H4 (cell line): ENCODE measurements at places on chromosomes 2 and 18. TPM values are rescaled to one million over a fixed set of nuclear protein-coding genes. Genes with fewer than 3 reads are reported as not detected.

CHRNG gene
- not detected in 2 replicates for total RNA-seq

GCG gene
- not detected in 2 replicates for total RNA-seq

G6PC2 gene
- total RNA-seq = not detected in 2 replicates

NAT8 gene
- not detected in 2 replicates for total RNA-seq

CXCR1 gene
- not detected in 2 replicates for total RNA-seq

UPP2 gene
- total RNA-seq = not detected in 2 replicates

SLC23A3 gene
- 0.12 TPM in 1 of 2 replicates, not detected in the other for total RNA-seq

DNA sequence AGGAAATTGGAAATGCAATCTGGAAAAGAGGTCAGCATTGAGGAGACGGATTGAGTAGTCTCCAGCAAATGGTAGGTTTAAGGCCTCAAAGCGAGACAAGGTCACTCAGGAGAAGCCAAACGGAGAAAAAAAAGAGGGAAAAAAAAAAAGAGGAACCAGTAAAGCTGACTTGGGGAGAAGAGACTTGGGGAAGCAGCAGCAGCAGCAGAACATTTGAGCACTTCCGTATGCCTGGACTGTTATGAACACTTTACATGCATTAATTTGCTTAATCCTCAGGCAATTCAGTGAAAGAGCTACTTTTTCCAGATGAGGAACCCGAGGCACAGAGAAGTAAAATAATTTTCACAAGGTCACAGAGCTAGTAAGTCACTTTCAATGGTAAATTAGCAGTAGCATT, 81.3 kb downstream of the OSBPL6 start:
- DNase-seq = no peak

GRCh38 chr2:71674158-71674851, 220.9 kb downstream of the DYSF start:
- no peak for DNase-seq

DNA sequence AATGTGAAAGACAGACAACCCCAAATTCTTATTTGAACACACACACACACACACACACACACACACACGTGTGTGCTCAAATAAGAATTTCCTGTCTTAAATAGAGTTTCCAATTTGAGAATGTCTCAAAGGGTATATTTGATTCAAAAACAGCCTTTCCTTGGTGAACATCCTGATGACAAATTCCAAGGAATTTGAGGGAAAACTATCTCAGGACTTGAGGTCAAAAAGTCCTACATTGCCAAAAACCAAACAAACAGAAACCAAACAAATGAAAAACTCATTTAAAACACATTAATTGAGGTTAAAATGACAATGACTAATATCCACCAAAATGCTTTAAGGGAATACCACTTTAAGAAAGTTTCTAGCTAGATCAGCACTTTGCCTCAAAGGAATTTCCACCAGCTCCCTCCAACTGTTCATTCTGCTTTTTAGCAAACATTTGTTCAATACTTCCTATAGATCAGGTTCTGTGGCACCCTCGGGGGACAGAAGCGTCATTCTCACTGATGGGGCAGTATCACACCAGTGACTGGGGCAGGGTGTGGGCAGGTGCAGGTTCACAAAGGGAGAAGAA, 232.1 kb upstream of the TRIB2 start:
- DNase-seq = no peak

GRCh38 chr2:20217041-20217970, 7.6 kb downstream of the SDC1 start:
- DNase-seq = no peak

GRCh38 chr18:49907346-49907929, 94.1 kb upstream of the ACAA2 start:
- peak; percentile 68 for DNase-seq

DNA sequence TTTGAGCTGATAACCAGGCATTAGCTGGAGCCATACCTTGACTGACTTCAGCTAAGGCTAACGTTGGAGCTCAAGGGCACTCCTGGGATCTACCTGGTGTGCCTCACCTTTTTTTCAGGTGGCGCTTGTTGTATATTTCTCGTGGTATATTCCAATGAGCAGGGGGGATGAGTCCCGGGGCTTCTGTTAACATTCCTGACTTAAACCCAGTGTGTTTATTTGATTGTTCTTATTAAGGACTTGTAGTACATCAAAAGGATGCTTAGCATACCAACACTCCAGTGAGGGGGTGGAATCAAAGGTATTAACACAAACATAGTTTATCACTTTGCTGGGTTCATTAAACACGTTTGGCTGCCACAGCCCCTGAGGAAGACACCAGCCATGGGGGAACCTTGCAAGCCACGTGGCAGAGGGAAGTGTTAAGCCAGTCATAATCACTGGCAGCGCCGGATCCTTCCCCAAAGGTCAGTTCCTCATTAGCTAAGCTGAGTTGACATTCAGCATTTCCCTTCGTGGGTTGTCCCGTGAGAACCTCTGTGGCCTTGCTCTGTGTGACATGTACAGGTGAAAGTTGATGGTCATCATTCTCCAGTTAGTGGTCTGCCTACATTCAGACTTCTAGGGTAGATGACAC, 119.5 kb upstream of the MCFD2 start:
- no peak for DNase-seq

DNA sequence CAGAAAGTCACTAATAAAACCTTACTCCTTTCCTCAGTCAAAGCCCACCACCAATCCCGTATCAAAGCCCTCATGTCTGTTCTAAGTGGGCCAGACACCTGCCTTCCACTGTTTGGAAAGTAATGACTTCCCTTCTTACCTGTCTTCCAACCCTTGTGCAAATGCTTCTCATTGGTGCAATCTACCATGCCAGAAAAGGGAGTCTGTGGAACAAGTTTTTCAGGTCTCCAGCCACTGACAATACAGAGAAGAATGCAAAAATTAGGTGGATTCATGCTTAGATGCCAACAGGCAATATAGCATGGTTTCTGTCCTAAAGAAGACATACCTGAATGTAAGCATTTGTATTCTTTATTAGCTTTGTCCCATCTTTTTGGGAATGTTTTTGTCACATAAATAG, 1140.6 kb upstream of the LRRTM1 start:
- no peak for DNase-seq

GRCh38 chr18:13915995-13916431, 677 bp upstream of the MC2R start:
- DNase-seq = peak; percentile 41

DNA sequence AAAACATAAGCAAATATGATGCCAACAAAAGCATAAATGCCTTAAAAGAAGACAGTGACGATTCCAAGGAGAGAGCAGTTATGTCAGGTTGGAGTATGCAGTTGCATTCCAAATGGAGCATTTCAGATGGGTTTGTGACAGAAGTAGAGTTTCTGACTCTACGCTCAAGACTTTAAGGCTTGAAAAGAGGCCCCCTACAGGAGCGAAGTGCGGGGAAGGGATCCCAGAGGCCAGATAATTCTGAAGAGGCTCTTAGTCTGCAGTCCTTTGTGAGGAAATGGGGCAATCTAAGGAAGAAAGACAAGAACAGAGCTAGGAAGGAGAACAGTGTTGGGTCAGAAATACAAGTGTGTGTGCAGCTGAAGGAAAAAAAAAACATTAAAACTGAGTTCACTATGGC, 95.5 kb downstream of the ZNF521 start:
- DNase-seq = no peak

DNA sequence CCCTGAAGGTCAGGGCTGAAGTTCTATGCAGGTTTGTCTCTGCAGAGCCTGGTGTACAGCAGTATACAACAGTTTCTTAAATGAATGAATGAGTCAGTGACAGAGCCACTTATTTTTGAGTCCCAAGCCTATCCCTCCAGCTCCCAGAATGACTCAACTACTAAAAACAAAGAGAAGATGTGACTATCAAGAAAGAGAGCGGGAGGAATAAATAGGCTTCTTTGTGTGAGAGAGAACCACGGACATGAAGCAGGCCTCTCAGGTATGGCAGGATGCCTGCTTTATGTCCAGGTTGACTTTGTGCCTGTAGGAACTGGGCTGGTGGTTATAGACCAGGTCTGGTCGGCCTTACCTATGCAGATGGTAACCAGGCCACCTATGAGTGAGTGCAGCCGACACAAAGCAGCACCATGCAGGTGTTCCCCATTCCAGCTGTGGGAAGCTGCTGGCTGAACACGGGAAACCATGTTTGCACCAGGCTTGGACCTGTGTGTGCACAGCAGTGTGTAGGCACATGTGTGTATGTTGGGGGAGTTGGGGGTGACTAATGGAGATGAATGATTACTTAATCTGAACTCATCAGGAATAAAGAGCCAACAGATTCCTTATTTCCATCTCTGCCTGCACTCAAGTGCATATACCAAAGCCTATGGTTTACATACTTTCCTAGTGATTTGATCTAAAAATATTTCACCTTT, 171.0 kb downstream of the OSR1 start:
- DNase-seq = no peak

GRCh38 chr2:29335396-29335795, 220.2 kb downstream of the CLIP4 start:
- DNase-seq = no peak

GRCh38 chr2:172305066-172305465, 122.3 kb upstream of the ITGA6 start:
- DNase-seq = peak; percentile 29

DNA sequence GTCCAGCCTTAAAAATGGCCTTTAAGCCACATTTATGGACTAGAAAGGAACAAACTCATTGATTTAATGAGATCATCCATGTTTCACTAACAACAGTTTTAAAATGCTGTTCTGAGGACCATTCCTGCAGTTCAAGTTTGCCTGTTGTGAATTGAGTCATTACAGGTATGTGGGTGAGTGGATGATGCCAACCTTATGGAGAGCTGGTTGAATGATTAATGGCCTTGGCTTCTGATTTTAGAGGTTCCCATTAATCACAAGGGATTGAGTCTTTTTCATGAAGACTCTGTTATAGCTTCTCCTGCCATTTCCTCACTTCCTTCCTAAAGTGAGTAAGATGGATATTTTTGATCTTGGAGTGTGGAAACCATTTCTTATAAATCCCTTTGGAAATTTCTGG, 459.8 kb upstream of the SLC14A2 start:
- DNase-seq = no peak

DNA sequence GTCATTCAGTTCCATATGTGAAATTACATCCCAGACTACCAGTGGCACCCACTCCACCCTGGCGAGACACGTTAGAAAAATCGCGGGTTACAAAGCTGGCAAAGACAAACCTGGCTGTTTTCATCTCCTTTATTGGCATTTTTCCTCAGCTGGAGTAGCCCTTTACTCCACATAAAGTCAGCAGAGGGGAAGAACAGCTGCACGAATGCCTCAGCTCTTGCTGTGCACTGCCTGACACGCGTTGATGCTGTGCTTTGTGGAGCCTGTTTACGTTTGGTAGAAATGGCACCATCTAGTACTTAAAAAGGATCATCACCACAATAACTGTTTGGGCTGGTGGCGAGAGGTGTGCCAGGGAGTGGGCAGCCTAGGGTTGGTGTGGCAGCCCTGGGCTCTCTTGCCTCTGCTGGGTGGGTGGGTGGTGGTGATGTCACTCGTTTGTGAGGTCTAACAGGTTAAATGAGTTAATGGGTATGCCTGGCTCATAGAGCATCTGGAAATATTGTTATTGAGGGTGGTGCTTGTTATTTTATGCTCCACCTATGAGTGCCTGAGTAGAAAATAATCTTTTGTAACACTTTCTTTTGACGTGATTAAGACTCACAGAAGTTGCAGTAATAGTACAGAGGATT, 16.4 kb downstream of the FARP2 start:
- DNase-seq = no peak

GRCh38 chr2:42809819-42810120, 17.4 kb upstream of the HAAO start:
- peak; percentile 64 for DNase-seq

- peak; percentile 66 for DNase-seq
These were observed 175.7 kb downstream of the SOCS6 start for GRCh38 chr18:70464343-70465114.

GRCh38 chr2:231655894-231656293, 52.4 kb upstream of the PTMA start:
- no peak for DNase-seq

DNA sequence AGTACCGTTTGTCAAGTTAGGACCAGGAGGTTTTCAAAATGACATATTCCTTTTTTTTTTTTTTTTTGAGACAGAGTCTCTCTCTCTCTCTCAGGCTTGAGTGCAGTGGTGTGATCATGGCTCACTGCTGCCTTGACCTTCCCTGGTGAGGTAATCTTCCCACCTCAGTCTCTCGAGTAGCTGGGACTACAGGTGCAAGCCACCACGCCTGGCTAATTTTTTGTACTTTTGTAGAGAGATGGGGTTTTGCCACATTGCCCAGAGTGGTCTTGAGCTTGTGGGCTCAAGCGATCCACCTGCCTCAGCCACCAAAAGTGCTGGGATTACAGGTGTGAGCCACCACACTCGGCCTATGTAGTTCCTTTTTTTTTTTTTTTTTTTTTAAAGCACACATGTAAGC, 127.9 kb upstream of the SEC11C start:
- no peak for DNase-seq

DNA sequence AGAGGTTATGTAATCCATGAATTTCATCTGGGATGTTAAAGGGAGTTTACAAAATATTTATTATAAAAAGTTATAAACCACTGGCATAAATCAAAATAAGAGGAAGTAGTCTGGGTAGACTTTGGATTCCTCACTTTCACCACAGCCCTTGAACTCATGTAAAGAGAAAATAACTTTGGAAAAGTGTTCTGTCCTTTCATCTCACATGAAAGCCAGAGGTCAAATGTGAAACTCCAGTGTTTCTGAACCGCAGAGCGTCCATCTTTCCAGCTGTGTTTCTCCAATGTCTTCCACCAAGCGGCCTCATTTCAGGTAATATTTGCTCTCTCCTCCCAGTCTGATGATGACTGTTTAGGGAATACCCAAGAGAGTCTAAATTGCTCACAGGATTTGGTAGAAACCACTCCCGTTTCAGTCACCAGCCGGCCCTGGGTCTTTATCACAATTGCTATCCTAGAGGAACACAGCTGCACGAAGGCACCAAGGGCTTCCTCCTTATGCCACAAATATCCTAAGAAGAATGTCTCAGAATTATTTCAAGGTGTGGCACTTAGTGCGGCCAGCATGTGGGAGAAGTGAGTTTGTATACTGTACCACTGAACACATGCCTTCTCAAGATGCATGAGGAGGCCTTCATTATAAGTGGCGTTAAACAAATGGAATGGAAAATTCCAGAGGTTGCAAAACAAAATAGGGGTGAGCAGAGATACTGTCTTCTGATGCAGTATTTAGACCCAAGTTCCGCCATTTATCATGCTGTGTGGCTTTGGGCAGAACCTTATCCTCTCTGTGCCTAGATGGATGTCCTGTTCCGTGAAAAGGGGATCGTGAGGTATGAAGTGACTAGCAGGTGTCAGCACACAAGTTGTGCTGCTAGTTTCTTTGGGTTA, 63.8 kb downstream of the ACTR2 start:
- no peak for DNase-seq

GRCh38 chr2:35343135-35343534, 1012.4 kb upstream of the CRIM1 start:
- no peak for DNase-seq

- peak; percentile 4 for DNase-seq
These were observed 425 bp downstream of the ASB3 start for GRCh38 chr2:53786352-53786704.

DNA sequence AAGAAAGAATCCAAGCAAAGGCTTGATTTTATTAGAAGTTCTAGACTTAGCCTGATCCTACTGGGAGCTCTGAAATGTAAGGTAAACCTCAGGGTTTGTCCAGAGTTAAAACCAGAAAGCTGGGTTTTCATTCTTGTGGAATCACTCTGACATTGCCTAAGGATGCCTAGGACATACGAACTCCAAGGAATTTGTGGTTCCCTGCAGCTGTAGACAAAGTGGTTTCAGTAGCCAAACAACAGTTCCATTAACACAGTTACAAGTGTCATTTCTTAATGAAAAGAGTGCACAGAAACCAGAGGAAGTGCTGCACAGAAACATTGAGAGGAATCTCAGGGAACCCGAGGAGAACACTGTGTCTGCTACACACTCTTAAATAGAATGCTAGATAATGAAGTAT, 221.4 kb upstream of the ST6GAL2 start:
- DNase-seq = no peak

GRCh38 chr2:42834161-42834560, 41.8 kb upstream of the HAAO start:
- no peak for DNase-seq
